ENCODE measurements at places on chromosomes 4 and X.

GRCh38 chrX:50889582-50889981 lies 21.0 kb upstream of the BMP15 start:
- DNase-seq, result no peak

DNA sequence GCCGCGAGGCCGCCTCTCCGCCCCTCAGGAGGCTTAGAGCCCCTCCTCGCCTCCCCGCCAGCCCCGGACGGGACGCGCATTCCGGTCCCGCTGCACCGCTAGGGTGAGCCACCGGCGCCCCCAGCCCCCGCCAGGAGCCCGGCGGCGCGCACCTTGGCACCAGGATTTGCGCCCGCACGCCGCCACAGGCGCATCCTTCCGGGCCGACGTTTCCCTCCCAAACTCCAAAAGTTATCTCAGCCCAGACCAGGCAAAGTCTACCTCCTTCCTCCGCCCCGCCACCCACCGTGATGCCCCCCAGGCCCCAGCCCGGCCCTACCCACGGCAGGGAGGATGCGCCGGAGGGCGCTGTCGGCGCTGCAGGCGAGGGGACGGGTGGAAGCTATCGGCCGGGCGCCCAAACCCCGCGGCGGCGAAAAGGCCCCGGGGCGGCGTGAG lies 538 bp downstream of the SCML2 start:
- no peak for DNase-seq

DNA sequence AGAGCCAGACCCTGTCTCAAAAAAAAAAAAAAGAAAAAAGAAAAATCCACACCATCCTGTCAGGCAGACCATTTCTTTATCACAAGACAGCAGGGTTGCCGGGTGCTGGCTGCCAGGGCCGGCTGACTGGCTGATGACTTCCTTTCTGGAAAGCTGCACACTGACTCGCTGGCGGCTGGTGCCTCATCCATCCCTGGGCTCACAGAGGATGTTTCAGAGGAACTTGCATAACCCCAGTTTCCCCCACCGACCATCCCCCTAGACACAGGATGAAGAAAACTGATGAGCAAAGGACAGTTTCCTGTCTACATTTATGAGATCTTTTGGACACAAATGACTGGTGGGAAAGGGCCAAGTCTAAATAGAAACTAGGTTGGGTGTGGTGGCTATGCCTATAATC lies 14.1 kb downstream of the HPSE start:
- DNase-seq, result no peak

GRCh38 chr4:40055511-40055862 lies 1.2 kb upstream of the N4BP2 start:
- DNase-seq, result no peak

- DNase-seq, result no peak
These were observed 130.5 kb downstream of the PPA2 start for GRCh38 chr4:105343146-105343931.

- no peak for DNase-seq
These were observed 11.1 kb upstream of the FAM3A start for GRCh38 chrX:154526901-154527675.

DNA sequence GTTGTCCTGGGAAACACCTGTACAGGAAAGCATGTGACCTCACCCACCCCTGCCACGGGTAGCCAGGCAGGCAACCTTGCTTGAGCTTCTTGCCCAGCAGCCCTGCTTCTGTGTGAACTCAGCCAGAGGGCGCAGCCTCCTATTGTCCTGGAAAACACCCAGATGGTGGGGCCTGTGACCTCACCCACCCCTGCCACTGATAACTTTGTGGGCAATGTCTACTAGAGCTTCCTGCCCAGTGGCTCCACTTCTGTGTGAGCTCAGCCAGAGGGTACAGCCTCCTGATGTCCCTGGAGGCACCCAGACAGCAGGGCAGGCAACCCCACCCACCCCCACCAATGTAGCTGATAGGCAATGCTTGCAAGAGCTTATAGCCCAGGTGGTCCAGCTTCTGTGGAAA lies 146.3 kb downstream of the DTHD1 start:
- DNase-seq, result no peak

DNA sequence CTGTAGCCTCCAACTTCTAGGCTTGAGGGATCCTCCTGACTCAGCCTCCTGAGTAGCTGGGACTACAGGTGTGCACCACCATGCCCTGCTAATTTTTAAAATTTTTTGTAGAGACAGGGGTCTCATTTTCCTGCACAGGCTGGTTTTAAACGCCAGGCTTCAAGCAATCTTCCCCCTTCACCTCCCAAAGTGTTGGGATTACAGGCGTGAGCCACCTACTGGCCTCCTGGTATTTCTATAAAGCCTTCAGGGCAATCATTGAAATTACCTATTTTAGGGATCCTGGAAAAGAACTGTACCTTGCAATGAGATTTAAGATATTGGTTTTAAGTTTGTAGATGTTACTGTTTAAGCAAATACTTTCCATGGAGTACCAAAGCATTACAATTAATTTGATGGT lies 13.5 kb upstream of the PLS3 start:
- DNase-seq, result no peak

DNA sequence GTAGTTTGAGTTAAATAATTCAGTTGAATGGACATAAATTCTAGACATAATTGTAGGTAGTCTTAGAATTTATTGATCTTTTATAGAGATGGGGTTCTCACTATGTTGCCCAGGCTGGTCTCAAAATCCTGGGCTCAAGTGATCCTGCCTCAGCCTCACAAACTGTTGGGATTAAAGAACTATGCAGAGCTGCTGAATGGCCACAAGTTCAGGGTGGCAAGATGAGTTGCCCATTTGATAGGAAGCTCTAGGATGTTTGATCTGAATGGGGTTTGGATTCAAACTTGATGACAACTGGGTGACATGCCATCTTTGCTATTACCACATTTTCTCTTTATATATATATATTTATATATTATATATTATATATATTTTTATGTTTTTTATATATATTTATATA lies 3.6 kb downstream of the RPL36A start:
- no peak for DNase-seq

- DNase-seq, result peak; percentile 83
These were observed at the start of gene AASDH for GRCh38 chr4:56387023-56388001. TSS of gene AASDH (minus strand) at chr4:56387491. CDS start at chr4:56384299, 3,192 bp downstream.

GRCh38 chrX:121050781-121051180 lies 3.4 kb downstream of the GLUD2 start:
- DNase-seq, result no peak

DNA sequence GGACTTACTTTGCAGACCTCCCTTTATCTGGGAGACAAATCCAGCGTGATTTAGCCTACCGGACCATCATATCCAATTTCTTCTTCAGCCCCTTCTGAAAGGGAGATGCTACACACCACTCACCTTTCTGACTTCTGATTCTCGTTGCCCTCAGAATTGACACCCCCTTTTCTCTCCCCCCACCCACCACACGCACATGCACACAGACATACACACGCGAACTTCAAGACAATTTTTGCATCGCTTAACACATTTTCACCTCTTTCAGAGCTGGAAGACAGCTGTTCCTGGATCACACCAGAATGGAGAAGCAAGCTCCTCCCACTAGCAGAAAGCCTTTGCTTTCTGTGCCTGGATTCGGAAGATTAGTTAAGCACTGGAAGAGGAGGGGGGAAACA lies 1.0 kb upstream of the SNCA start:
- no peak for DNase-seq

DNA sequence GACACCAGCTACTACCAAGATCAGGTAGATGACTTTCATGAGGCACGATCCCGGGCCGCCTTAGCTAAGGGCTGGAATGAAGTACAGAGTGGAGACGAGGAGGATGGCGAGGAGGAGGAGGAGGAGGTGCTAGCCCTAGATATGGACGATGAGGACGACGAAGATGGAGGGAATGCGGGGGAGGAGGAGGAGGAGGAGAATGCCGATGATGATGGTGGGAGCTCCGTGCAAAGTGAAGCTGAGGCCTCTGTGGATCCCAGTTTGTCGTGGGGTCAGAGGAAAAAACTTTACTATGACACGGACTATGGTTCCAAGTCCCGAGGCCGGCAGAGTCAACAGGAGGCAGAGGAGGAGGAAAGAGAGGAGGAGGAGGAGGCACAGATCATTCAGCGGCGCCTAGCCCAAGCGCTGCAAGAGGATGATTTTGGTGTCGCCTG lies 481 bp downstream of the UTP3 start:
- DNase-seq, result no peak

DNA sequence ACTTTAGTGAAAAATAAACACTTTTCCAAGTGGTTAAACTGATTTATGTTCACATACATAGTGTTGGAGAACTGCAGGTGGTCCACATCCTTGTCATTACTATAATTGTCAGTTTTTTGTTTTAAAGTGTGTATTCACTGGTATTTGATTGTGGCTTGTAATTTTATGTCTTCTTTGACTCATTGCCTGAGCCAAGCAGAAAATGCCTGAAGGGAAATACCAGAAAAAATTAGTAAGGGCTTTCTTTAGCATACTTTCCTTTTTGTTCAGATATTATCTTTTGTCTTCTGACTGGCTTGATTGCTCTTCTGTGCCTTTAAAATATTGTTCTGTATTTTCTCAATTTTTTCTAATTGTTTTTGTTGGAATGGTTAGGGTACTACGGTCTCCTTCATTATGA lies 981.3 kb downstream of the C4orf33 start:
- DNase-seq, result no peak

GRCh38 chr4:42302348-42302747 lies 94.9 kb upstream of the SHISA3 start:
- no peak for DNase-seq

DNA sequence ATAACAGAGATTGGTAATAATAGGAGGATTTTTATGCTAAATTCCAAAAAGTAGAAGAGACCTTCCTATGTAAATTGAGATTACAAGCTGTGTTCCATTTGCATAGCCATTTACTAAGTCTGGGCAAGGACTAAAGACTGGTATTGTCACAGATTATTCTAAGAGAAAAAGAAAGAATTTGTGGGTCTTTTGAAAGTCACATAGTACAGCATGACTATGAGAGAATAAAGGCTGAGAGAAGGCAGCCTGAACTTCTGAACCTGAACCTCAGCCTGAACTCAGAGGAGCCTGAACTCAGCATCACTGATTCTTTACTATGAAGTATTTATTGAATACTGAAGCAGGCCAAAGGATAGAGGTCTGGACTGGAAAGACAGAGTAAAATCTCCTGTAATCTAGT lies 297.5 kb downstream of the STPG2 start:
- DNase-seq, result no peak

- DNase-seq, result no peak
These were observed 23.2 kb downstream of the DIAPH2 start for GRCh38 chrX:96707804-96708203.

GRCh38 chrX:8743126-8743732 lies 11.3 kb upstream of the ANOS1 start:
- DNase-seq, result no peak

DNA sequence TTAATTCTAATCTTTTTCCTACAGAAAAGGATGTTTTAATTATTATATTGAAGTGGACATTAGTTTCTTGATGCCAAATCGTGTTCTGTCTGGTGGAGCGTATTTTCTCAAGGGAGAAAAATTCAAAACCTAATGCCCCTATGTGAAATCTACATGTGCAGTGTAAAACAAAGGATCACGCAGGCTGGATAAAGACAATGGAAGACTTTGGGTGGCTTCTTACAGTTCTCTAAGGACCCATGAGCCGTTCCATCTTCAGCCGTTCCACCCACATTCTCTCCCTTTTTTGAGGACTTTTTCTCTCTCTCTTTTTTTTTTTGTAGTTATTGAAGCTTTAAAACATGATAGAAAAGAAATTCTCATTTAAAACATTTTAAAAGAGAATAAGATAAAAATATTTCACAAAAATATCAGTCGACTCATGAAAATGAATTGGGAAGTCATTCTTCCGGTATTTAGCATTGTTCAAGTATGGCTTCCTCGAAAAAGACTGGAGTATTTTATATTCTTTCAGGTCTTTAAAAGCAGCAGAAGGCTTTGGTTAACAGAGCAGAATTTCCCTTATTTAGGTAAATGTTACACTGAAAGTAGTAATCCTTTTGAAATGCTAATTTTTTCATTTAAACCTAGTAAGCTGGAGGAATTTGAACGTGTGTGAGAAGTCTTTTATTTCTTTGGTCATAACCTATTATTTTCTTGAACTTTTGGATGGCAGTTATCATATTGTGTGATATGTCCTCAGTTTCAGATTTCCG lies 11.0 kb downstream of the TENM3 start:
- no peak for DNase-seq

DNA sequence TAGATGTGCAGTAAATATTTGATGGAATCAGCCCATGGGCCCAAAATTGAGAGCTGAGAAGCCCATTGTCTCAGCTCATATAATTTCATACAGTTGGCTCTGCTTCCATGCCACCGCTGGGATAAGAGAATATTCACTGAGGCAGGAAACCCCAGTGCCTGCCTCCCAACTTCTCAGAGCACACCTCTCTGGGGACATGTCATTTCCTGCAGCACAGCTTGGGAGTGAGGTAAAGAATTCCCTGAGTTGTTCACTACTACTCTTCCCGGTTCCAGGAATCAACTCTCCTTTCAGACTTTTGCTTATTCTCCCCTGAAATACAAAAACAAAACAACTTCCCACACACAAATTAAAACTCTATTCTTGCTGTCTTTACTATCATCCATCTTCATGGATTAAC lies 389.3 kb downstream of the MAPK10 start:
- no peak for DNase-seq

DNA sequence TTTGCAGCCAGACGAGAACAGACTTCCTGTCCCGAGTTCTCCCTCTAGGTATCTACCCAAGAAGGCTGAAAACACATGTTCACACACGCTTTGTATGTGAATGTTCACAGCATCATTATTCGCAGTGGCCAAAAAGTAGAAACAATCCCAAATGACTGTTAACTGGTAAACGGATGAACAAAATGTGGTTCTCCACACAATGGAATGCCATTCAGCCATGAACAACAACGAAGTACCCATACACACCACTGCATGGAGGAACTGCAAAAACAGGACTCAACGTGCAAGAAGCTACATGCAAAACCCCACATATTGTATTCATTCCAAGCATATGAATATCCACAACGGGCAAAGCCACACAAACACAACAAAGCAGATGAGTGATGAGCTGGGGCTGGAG lies 45.0 kb downstream of the PDHA1 start:
- DNase-seq, result no peak

GRCh38 chrX:40109288-40110008 lies 11.7 kb upstream of the BCOR start:
- DNase-seq, result no peak

- DNase-seq, result no peak
These were observed 176.0 kb downstream of the SMARCA1 start for GRCh38 chrX:129347291-129347690.

DNA sequence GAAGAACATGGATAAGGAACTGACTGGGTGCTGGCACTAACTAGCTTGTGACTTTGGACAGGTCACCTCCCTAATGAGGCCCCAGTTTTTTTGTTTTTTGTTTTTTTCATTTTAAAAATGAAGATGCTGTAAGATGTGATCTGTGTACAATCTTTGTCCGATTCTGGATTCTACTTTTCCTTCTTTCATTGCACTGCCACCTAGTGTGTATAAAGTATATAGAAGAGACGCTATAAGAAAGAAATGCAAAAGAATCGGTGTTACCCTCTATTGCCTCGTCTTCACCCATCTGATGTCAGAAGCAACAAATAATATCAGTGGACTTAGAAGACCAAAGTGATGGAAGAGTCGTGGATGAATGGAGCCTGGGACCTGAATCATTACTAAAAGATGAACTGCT lies 58.6 kb upstream of the P2RY10 start:
- DNase-seq, result no peak
